ENCODE measurements at places on chromosomes 3 and 15. TPM values are rescaled to one million over a fixed set of nuclear protein-coding genes. Genes with fewer than 3 reads are reported as not detected.

PDHB gene
- total RNA-seq, result 59.0 TPM

CIDEC gene
- 76.8 TPM for total RNA-seq

ANKRD63 gene
- total RNA-seq, result 0.40 TPM

GUCA1C gene
- total RNA-seq, result not detected

CHRD gene
- 0.11 TPM for total RNA-seq

MOBP gene
- 0.02 TPM for total RNA-seq

DUOXA2 gene
- not detected for total RNA-seq

MYL3 gene
- total RNA-seq, result 0.07 TPM

SNTN gene
- total RNA-seq, result not detected

GMNC gene
- not detected for total RNA-seq

CCR5 gene
- total RNA-seq, result not detected

TRIM42 gene
- not detected for total RNA-seq

SCG5 gene
- total RNA-seq, result 1.9 TPM

KBTBD12 gene
- not detected for total RNA-seq

IGDCC3 gene
- 0.10 TPM for total RNA-seq

DNAH1 gene
- 0.84 TPM for total RNA-seq

LPCAT4 gene
- total RNA-seq, result 62.2 TPM

TIGIT gene
- total RNA-seq, result not detected

ADPRH gene
- 4.1 TPM for total RNA-seq

FNDC3B gene
- 28.9 TPM for total RNA-seq

TLR9 gene
- total RNA-seq, result not detected

MB21D2 gene
- total RNA-seq, result 4.6 TPM

IL17RD gene
- total RNA-seq, result 0.97 TPM

SLCO3A1 gene
- total RNA-seq, result 22.7 TPM

BBS4 gene
- total RNA-seq, result 15.3 TPM

CHRNA5 gene
- total RNA-seq, result 29.3 TPM

TMEM212 gene
- not detected for total RNA-seq

EDEM1 gene
- total RNA-seq, result 15.9 TPM

GOLGA6L9 gene
- 1.8 TPM for total RNA-seq

OCA2 gene
- 0.28 TPM for total RNA-seq

WDR76 gene
- 11.1 TPM for total RNA-seq

Data from A549 treated with AZD2906 at 1 μM for 4 hours (cell line).